Tibial artery (tissue), 4 donors: ENCODE measurements at places on chromosomes 2 and 18.
A peak's percentile ranks its signal among the peaks of the same experiment; 100 is the strongest.

DNA sequence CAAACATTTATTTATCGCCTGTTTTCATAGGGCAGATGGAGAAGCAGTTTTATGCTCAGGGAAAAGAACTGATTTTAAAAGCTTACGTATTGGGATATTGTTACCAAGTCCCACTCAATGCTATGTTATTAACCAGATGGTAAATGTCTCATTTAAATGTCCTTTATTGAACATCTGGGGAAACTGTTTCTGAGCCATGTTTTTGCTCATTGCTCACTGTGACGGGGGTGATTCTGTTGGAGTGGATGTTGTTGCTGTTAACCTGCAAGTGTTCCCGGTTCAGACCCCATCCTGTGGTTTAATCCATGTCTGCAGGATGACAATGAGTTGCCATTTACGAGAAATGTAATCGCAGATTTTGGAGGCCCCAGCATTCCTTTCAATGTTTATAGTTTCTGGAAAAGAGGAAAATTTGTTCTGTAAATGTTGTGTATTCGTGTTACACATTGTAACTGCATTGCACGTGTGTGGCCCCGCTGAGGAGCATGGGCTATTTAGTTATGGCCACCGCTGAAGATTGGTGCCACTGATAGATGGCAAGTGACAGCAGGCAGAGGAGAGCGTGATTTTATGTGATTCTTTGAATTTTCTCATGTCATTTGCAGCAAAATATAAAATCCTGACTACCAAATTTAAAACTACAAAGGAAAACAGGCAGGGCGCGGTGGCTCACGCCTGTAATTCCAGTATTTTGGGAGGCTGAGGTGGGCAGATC is 174.8 kb upstream of the COPS8 start:
- H3K27me3 ChIP-seq = no peaks in the 10 kb centered on the region
- H3K4me3 ChIP-seq = no peak overlapping the region
- H3K36me3 ChIP-seq = no peaks in the 10 kb centered on the region
- DNase-seq = no peak

- DNase-seq = no peak
- no peaks in the 10 kb centered on the region for H3K27me3 ChIP-seq
- peak overlapping the region; percentile 84 for H3K4me3 ChIP-seq
- peak overlapping the region; percentile 77 for H3K27ac ChIP-seq
These were observed 625 bp upstream of the NBAS start for GRCh38 chr2:15561574-15562344.

- no peaks in the 10 kb centered on the region for H3K36me3 ChIP-seq
These were observed 390.9 kb upstream of the CDH19 start for GRCh38 chr18:66994790-66995189.

DNA sequence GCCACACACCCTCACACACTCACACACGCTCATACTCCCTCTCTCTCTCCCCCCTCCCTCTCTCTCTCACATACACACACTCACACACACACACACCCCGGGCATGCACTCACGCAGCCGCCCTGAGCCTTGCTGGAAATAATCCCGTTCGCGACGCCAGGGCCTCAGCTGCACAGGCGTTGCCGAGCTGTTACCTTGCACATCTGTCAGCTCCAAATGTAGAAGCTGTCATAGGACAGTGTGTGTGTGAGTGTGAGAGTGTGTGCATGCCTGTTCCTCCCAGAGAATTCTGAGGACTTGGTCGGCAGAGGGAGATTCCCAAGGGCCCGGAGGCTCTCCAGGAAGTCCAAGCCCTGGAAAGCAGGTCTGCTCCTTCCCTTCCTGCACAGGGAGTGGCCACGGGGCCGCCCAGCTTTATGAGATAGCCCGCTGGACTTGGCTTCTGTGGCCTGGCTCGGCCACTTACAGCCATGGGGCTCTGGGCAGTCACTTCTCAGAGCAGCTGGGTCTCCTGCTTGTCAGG is 8.6 kb downstream of the SPR start:
- H3K27me3 ChIP-seq = peaks cover 48% of the 10 kb centered on the region
- no peaks in the 10 kb centered on the region for H3K36me3 ChIP-seq
- H3K27ac ChIP-seq = no peak overlapping the region
- DNase-seq = no peak
- H3K4me1 ChIP-seq = no peaks in the 10 kb centered on the region

DNA sequence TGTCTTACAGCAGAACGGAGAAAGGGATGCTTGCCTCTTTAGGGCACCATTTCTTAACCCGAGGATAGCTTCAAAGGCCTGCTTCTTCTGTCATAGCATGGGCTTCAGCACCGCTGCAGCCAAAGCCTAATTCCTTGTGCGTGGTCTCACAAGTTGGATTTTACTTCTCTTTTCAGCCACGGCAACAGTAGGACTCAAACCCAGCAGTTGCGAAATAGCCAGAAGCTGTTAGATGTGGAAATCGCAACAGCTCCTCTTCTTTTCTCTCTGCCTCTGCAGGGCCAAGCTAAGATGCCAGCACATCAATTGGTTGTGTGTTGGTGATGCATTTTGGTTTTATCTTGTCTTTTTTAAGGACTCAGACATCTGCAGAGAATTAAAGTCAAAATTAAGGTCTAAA is 3.1 kb downstream of the NRXN1 start:
- no peak overlapping the region for H3K4me3 ChIP-seq
- H3K4me1 ChIP-seq = no peaks in the 10 kb centered on the region
- no peak overlapping the region for H3K27ac ChIP-seq
- no peaks in the 10 kb centered on the region for H3K36me3 ChIP-seq
- DNase-seq = no peak

- no peak for DNase-seq
- H3K4me3 ChIP-seq = no peak overlapping the region
- H3K27ac ChIP-seq = no peak overlapping the region
- H3K36me3 ChIP-seq = no peaks in the 10 kb centered on the region
- peaks cover 27% of the 10 kb centered on the region for H3K4me1 ChIP-seq
These were observed 58.0 kb downstream of the FHOD3 start for GRCh38 chr18:36355511-36355910.

GRCh38 chr2:71129902-71130151 is 202 bp downstream of the MCEE start:
- no peak for DNase-seq
- H3K4me3 ChIP-seq = peak overlapping the region; percentile 94
- peaks cover 40% of the 10 kb centered on the region for H3K4me1 ChIP-seq

GRCh38 chr2:213320604-213321003 is 36.3 kb downstream of the SPAG16 start:
- no peak overlapping the region for H3K27ac ChIP-seq
- no peak overlapping the region for H3K4me3 ChIP-seq
- no peak for DNase-seq
- H3K27me3 ChIP-seq = no peaks in the 10 kb centered on the region

GRCh38 chr2:162297925-162298552 is 20.4 kb downstream of the IFIH1 start:
- no peaks in the 10 kb centered on the region for H3K4me1 ChIP-seq
- peaks cover 10% of the 10 kb centered on the region for H3K36me3 ChIP-seq
- no peaks in the 10 kb centered on the region for H3K27me3 ChIP-seq

- H3K27me3 ChIP-seq = no peaks in the 10 kb centered on the region
- no peak for DNase-seq
- no peaks in the 10 kb centered on the region for H3K4me1 ChIP-seq
These were observed 95.7 kb upstream of the NRP2 start for GRCh38 chr2:205586626-205587025.

GRCh38 chr2:207640661-207641060 is 15.5 kb upstream of the METTL21A start:
- H3K27me3 ChIP-seq = no peaks in the 10 kb centered on the region
- no peaks in the 10 kb centered on the region for H3K4me1 ChIP-seq
- no peak overlapping the region for H3K27ac ChIP-seq
- DNase-seq = no peak

DNA sequence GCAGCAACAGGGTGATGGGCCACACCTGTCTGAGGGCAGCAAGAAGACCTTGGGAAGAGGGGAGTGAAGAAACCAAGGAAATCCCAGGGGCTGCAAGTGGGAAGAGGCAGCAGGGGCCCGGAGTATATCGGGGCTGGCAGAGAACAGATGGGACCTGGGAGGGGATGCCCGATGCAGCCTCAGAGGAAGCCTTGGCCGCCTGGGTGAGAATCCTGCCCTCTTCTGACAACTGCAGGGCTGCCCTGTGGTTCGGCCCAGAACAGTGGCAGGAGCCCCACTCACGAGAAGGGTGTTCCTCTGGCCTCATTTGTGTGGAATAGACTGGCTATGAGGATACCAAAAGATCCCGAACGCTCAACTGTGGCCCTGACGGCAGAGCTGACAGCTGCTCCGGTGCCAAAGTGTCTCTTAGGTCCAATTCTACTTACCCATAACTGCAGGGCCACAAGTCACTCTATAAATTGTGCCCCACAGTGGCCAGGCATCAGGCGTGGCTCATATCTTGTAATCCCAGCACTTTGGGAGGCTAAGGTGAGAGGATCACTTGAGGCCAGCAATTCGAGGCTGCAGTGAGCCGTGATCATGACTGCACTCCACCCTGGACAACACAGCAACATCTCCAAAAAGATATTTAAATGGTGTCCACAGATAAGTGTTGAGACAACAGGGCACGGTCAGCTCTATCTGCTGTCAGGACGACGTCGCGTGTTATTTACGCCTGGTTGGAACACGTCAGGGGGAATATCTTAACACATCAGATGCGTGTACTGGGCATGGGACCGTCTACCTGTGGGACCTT is 23.6 kb upstream of the ID2 start:
- no peak for DNase-seq
- no peaks in the 10 kb centered on the region for H3K36me3 ChIP-seq
- no peaks in the 10 kb centered on the region for H3K4me1 ChIP-seq
- H3K27me3 ChIP-seq = no peaks in the 10 kb centered on the region
- no peak overlapping the region for H3K4me3 ChIP-seq

GRCh38 chr2:239260546-239261327 is 140.1 kb downstream of the HDAC4 start:
- no peak for DNase-seq
- no peaks in the 10 kb centered on the region for H3K27me3 ChIP-seq
- H3K27ac ChIP-seq = no peak overlapping the region
- H3K4me3 ChIP-seq = no peak overlapping the region

DNA sequence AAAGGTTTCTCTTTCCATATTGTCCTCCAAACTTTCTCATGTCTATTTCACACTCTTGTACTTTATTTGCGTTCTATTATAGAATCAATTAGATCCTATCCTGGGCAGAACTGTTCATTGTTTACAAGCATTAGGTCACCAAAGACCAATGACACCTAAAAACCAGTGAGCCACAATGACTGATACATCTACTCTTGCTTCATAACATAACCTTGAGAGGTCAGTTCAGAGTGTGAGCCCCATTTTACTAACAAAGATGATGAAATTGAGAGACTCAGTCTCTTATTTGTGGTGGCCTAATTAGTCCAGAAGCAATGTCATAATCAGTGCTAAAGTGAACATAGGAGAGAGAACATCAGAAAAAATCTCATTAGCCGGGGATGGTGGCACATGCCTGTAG is 248.9 kb upstream of the RBBP8 start:
- no peak overlapping the region for H3K4me3 ChIP-seq
- H3K36me3 ChIP-seq = no peaks in the 10 kb centered on the region
- peaks cover 9% of the 10 kb centered on the region for H3K4me1 ChIP-seq

GRCh38 chr2:224952936-224953657 is 89.2 kb downstream of the DOCK10 start:
- H3K4me1 ChIP-seq = peaks cover 37% of the 10 kb centered on the region

GRCh38 chr2:28652217-28652616 is 99.4 kb upstream of the PPP1CB start:
- H3K27me3 ChIP-seq = no peaks in the 10 kb centered on the region
- no peak overlapping the region for H3K4me3 ChIP-seq
- no peak overlapping the region for H3K27ac ChIP-seq
- DNase-seq = no peak

GRCh38 chr2:8197101-8197500 is 484.8 kb upstream of the ID2 start:
- no peaks in the 10 kb centered on the region for H3K36me3 ChIP-seq
- no peak overlapping the region for H3K4me3 ChIP-seq
- H3K4me1 ChIP-seq = no peaks in the 10 kb centered on the region

DNA sequence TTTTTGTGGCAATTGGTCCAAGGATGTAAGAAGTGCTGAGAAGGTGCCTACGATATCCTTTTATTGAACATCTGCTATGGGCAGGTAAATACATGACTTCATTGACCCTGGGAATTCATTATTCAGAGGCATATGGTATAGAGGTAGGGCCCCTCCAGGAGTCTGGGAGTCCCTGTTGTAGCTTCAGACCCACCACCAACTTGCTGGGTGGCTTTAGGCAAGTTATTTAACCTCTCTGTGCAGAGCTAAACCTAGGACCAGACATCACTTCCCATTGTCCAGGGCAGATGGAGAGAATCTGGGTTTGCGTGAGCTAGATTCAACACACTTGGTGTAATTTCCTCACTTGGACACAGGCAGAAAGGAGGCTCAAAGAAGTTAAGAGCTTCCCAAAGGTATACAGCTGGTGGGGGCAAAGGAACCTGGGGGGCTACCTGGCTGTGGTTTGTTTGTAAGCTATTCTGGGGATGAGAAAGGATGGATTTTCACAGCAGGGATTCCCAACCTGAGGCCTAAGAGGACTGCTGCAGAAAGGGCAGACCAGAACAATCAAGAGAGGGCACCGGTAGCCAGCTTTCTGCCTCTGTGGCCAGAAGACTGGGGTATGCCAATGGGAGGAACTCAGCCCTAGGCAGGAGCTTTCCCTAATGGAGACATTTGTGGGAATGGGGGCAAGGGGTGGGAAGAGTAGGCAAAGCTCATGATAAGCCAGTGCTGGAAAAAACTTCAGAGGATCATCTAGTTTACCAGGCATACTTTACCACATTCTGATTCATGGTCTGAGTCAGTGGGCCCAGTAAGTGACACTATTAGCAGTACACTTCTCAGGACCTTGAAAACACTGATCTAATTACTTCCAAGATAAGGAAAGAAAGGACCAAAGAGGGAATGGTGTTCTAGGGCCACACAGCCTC is 102.7 kb upstream of the SMAD2 start:
- H3K36me3 ChIP-seq = peaks cover 7% of the 10 kb centered on the region
- H3K4me3 ChIP-seq = no peak overlapping the region
- peaks cover 12% of the 10 kb centered on the region for H3K4me1 ChIP-seq
- H3K27ac ChIP-seq = no peak overlapping the region
- DNase-seq = peak; percentile 18

DNA sequence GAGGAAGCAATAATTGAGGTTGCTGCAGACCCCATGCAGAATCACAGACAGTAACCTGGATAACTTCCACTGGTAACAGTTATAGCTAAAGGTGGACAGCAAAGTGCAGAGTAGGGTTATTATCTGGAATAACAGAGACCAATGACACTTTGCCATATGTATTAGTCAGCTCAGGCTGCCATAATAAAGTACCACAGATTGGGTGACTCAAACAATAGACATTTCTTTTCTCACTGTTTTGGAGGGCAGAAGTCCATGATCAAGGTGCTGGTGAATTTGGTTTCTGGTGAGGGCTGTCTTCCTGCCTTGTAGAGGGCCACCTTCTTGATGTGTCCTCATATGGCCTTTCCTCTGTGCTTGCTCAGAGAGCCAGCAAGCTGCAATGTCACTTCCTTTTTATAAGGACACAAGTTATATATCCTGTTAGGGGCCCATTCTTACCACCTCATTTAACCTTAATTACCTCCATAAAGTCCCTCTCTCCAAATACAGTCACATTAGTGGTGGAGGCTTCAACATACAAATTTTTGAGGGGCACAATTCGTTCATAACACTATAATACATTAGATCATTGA is 191.0 kb upstream of the LRP1B start:
- H3K4me1 ChIP-seq = no peaks in the 10 kb centered on the region
- H3K36me3 ChIP-seq = no peaks in the 10 kb centered on the region
- DNase-seq = no peak

GRCh38 chr2:112803691-112804521 is 19.6 kb upstream of the IL1A start:
- no peaks in the 10 kb centered on the region for H3K27me3 ChIP-seq
- no peak overlapping the region for H3K27ac ChIP-seq
- no peaks in the 10 kb centered on the region for H3K4me1 ChIP-seq
- no peak overlapping the region for H3K4me3 ChIP-seq
